Stimulated activated CD4-positive, alpha-beta T cell treated with anti-CD3 and anti-CD28 coated beads, Interleukin-12 subunit alpha, Interleukin-12 subunit beta, amount 100 ng/mL, for 24 hours (primary cell): ENCODE measurements at places on chromosomes 1 and 21.

- DNase-seq, result no peak
Measured at GRCh38 chr1:197320991-197321531, 53.0 kb downstream of the CRB1 start.

- no peak for DNase-seq
Measured at GRCh38 chr1:205532996-205533735, 28.7 kb downstream of the CDK18 start.

- no peak for DNase-seq
Measured at GRCh38 chr1:59698386-59698785, 116.4 kb upstream of the HOOK1 start.

DNA sequence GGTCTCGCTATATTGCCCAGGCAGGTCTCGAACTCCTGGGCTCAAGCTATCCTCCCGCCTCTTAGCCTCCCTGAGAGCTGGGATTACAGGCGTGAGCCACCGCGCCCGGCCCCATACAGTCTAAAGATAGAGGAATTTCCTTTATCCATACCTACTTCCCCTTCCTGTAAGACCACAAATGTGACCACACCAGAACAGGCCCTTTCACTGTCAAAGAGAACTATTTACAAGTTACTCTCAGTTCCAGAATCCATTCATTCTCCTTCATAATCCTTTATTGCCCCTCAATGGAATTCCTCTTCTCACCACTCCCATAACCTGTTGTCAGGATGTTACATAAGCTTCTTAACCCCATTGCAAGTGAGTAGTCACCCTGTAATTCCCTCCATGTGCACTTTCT lies 26.3 kb upstream of the SLC5A9 start:
- no peak for DNase-seq

DNA sequence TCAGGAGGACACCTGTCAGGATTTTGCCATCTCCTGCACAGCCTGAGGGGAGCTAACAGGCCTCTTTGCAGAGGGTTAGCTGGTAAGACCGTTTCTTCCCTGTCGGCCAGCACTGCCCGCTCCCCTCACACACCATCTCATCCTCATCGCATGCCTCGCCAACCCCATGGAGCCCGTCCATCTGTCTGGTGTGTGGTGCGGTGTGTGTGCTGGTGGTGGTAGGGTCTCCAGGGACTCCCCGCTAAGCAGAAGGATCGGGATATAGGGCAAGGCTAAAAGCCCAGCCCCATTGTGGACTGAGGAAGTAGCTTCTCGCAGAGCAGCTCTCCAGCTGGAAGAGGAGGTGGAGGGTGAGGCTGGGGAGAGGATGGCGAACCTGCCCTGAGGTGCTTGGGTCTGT lies 6.8 kb upstream of the SFN start:
- no peak for DNase-seq

- DNase-seq, result no peak
Measured at GRCh38 chr21:37819372-37819771, 96.9 kb downstream of the KCNJ6 start.

GRCh38 chr1:187665483-187665882 lies 836.7 kb downstream of the PLA2G4A start:
- DNase-seq, result no peak

GRCh38 chr1:20735581-20736111 lies 3.1 kb upstream of the SH2D5 start:
- DNase-seq, result no peak

DNA sequence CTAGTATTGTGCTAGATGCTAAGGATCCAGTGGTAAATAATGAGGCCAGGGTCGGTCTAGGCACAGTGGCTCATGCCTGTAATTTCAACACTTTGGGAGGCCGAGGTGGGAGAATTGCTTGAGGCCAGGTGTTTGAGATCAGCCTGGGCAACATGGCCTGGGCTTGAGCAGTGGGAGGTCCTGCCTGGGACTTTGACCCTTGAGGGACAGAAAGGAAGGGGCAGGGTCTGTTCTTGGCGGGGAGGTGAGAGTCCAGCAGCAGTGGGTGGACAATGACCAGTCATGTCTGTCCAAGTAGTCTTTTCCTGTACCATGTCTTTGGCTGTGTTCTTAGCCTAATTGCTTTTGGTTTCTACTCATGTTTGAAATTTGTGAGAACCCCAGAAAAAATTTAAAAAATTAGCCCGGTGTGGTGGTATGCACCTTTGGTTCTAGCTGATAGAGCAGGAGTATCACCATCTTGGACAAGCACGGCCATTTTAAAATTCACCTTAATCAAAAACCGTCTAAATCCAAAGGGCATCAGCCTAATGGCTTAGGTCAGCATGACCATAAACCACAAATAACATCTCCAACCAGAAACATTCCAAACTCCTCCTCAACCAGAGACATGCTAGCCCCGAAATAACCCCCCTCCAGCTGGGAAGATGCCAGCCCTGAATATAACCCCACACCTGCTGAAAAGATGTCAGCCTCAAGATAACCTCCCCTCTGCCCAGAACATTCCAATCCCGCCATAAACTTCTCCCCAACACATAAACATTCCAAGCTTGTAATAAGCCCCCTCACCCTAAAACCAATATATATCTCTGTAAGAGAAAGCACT lies 6.8 kb upstream of the AK2 start:
- DNase-seq, result no peak

- no peak for DNase-seq
Measured at GRCh38 chr1:42214447-42214871, 49.9 kb upstream of the GUCA2A start.

DNA sequence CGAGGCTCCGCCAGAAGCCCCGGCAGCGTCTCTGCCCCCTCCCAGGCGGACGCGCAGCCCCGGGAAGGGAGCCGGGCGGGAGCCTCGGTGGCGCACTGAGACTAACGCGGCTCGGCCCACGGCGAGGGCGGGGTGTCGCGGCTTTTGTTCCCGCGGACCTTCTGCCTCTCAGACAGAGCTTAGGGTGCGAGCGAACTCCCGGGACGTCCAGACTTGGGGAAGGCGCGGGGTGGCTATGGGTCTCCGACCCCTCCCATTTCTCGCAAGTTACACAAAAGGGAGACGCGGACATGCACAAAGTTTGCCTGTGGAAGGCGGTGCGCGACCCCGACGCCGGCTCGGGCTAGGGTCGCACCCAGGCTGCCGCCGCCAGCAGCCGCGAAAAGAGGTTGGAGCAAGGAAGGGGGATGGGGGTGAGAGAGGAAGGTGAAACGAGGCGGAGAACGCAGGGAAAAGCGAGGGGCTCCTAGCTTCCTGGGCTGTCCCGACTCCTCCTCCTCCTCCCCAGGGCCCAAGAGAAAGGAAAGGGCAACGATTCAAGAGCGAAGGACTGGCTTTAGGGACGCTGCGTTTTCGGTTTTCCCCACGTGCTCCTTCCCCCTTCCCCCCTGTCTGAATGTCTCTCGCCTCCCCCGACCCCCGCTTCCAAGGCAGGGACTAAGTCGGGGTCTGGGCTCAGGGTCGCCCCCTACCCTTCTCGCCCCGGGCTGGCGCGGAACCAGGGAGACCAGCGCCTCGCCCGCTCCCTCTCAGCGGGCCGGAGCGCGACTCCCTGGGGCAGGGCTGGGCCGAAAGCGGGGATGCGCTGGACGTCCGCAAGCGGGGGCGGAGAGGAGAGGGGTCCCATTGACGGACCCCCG lies 729 bp downstream of the APP start:
- DNase-seq, result peak; percentile 19

DNA sequence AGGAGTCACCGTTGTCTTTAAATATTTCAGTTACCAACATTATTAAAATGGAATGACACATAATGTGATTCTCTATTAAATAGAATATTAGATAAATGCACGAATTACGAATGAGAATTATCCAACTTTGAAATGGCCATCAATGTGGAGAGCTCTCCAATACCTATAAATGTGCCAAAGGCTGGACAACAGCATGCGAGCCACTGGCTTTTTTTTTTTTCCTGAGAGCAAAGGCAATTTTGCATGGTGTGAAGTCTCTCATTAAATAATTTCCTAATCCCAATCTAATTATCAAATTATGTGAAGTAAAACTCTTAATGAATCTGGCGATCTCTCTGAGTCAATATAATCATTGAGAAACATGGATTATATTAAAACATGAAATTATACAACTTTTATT lies 113.5 kb downstream of the KCNT2 start:
- DNase-seq, result no peak

DNA sequence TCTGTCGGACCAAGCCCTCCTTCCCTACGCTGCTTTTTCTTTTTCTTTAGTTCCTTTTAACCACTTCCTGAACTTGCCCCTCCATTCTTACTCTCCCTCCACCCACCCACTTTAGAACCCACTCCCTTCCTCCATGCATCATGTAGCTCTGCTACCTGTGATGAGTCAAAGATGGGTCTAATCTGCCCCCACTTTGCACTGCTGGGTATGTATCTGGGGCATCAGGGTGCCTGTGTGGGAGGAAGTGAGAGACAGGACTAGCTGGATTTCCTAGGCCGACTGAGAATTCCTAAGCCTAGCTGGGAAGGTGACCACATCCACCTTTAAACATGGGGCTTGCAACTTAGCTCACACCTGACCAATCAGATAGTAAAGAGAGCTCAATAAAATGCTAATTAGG lies 157.7 kb downstream of the SEC16B start:
- no peak for DNase-seq

DNA sequence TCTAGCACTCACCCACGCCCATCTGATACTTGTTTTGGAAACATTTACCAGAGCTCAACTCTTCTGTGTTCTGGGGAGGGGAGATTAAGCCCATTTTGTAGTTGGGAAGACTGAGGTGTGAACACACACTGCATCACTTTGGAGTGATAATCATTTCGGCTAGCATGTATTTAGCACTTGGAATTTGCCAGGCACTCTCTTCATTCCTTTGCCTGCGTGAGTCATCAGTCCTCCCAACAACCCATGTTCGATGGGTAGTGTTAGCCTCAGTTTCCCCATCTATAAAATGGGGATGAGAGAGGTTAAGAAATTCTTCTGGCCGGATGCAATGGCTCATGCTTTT lies 182.8 kb upstream of the TMEM51 start:
- no peak for DNase-seq

- DNase-seq, result no peak
Measured at GRCh38 chr1:110636149-110636935, 30.2 kb upstream of the KCNA2 start.

DNA sequence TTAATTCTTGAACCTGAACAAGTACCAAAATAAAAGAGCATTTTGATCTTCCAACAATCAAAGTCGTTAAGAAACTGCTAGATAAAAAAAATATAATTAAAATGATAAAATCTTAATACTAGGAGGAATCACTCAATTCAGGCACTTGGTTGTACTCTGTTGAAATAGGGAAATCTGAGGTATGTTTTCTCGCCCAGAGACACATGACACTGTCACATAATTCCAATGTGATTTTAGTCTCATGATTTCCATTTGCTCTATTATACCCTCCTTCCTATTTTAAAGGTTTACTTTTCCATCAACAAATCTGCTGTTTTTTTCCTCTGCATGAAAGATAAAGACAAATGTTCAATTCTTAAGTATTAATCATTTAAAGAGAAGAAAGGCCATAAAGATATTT lies 97.6 kb downstream of the ZZZ3 start:
- no peak for DNase-seq

- no peak for DNase-seq
Measured at GRCh38 chr1:201941420-201942128, 4.8 kb downstream of the LMOD1 start.

DNA sequence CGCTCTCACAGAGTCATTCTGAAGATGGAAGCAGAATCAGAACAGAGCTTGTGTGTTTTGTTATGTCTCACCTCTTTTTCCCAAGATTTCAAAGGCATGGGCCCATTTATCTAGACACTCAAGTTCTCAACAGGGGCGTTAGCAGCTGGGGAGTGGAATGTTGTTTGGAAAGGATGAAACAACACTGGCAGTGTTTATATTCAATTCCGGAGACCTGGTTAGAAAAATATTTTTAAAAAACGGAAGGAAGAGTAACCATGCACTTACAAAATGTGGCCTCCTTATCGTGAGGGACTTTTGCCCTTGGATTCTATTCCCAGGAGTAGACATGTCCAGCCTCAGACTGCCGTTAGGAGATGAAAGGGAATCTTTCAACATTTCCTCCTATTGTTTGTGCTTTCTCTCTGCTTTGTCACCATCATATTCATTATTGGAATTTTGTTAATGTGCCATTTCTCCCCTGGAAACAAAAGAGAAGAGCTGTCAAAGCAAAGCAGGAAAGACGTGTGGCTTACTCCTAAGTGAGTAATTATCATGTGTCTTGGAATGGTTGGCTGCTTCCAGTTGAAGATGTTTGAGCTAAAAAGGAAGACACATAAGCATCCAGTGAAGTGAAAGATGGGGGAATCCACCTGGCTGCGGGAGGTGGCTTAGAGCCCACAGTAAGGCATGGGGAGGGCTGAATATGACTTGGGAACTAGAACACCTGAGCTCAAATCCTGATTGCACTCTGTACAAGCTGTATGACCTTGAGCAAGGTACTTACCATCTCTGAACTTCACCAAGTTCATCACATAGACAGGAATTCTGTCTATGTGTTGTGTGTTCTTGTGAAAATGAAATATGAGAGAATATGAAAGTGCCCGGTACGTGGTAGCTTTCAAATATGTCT lies 71.7 kb upstream of the JUN start:
- no peak for DNase-seq

DNA sequence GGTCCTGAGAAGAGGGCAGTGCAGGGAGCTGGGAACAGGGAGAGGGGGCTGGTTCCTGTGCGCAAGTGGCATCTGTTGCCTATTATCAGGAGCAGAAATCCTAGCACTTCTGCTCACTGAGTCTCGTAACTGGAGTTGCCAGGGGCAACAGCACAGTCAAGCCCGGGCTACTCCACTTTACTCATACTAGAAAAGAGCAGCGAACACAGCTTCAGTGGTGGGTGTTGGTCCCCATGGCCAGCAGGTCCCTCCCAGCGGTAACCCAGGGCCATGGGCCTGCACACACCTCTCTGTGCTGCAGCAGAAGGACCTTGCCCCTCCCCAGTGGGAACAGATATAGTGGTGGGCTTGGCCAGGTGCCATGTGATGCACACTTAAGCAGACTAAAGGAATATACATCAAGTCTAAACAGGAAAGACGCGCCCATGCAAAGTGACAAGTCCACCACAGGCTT lies 8.5 kb downstream of the PYCR2 start:
- no peak for DNase-seq

DNA sequence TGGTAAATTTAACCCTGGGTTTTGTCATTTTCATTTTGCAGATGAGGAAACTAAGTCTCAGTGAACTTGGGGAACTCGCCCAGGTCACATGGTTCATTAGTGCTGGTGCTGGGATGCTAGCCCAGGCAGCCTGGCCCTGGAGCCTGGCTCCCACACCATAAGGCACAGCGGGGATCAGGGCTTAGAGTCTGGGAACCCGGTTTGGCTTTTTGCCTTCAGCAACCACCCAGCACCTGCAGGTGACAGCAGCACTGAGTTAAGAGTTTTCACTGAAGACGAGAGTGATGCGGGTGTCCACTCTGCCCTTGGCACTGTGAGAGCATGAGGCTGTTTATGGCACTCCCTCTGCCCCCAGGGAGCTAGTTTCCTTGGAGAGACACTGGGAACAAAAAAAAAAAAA lies 18.4 kb upstream of the CD101 start:
- no peak for DNase-seq

GRCh38 chr1:68384321-68384813 lies 65.4 kb downstream of the RPE65 start:
- DNase-seq, result no peak

GRCh38 chr1:210557426-210558077 lies 228.8 kb downstream of the HHAT start:
- no peak for DNase-seq
